ENCODE measurements at places on chromosomes 11 and 22. TPM values are rescaled to one million over a fixed set of nuclear protein-coding genes. Genes with fewer than 3 reads are reported as not detected.

DNA sequence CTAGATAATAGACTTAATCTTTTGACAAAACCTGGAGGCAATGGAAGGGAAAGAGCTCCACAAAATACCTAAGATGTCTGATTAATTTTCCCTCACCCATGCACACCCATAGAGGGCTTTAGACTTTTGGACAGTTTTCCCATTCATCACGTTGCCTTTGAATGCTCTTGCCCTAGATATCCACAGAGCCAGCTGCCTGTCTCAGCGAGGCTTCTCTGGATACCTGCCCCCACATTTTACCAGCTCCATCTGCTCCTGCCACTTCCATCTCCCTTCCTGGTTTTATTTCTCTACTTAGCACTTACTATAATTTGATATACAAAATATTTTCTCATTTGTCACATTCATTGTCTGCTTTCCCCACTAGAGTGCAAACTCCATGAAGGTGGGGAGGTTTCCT lies 136.8 kb downstream of the FDX1 start:
- DNase-seq, result no peak

GRCh38 chr22:22161924-22162851 lies 82.4 kb upstream of the VPREB1 start:
- no peak for DNase-seq

- DNase-seq, result no peak
Measured at GRCh38 chr11:75582895-75583717, 21.1 kb downstream of the SERPINH1 start.

CHRM1 gene
- total RNA-seq, result not detected

KRTAP5-9 gene
- not detected for total RNA-seq
